ENCODE measurements at places on chromosomes 1 and 21.
A peak's percentile ranks its signal among the peaks of the same experiment; 100 is the strongest.

GRCh38 chr1:93751377-93752250 is 70.0 kb upstream of the BCAR3 start:
- DNase-seq, result no peak

DNA sequence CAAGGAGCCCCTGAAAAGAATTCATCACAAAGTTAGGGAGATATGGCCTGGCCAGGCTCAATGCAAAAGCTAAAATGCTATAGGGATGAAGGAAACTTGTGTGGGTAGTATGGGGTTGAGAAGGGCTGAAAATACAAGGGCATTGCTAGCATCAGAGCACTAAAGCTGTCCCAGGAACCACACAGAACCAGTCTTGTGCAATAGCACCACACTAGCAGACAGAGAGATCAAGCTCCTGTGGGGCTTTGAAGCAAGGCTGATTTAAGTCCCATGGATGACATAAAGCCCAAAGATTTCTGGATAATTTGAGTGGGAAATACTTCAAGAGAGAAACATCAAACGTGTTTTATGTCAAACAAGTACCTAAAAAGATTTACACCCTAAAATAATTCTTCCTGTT is 97.1 kb downstream of the VAV3 start:
- DNase-seq, result no peak

- DNase-seq, result no peak
Observed at GRCh38 chr1:174060090-174060489, 37.9 kb upstream of the RC3H1 start.

GRCh38 chr1:165871311-165872067 is 44.1 kb downstream of the UCK2 start:
- DNase-seq, result no peak

- DNase-seq, result no peak
Observed at GRCh38 chr1:187876775-187877174, 1048.0 kb downstream of the PLA2G4A start.

DNA sequence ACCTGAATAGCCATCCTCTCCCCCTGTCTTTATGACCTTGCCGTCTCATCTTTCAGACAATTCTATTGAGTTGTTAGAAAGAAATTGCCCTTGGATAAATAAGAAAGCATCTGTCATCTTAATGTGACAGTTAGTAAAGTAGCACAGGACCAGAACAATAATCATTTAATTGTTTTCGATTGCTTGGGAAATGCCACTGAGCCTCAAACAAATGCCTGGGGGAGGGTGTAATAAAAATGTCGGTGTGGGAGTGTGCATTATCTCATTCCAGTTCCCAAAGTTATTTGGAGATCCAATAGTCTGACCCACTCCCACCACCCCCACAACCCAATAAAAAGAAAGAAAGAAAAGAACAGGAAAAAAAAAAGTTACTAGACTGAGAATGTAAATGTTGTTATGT is 509.3 kb upstream of the LRRC7 start:
- DNase-seq, result no peak

DNA sequence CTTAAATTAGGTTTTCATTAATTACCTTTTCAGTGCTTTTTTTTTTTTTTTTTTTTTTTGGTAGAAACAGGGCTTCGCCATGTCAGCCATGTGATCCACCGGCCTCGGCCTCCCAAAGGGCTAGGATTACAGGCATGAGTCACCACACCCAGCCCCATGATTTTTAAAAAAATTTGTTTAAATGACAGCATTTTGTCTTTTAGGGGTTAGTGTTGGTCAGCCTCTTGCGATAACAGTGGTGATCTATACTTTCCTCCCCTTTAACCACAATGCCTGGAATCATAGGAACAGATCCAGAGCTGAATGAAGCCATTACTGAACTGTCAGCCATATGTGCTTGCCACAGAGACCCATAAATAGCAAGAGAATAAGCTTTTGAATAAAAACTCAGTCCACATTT is 73.9 kb downstream of the CACHD1 start:
- DNase-seq, result no peak

GRCh38 chr1:54986533-54986932 is 6.1 kb downstream of the TMEM61 start:
- no peak for DNase-seq

DNA sequence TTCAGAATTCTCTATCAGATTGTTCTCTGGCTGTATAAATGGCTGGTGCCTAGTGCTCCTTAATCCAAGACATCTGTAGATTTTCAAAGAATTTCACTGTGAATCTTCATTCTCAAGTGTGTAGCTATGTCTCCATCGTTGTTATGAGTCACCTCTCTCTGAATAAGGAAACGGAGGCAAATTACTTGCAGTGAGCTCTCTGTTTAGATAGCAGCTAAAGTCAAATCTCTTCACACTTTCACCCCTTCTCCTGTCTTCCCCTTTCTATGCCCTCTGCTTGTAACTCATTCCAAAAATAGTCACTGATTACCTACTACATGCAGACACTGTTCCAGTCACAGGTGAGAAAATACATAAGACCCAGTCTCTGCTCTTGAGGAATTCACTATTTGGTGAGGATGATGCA is 39.7 kb downstream of the CHML start:
- no peak for DNase-seq

GRCh38 chr1:201253411-201253810 is 29.9 kb upstream of the PKP1 start:
- DNase-seq, result no peak

GRCh38 chr1:199948587-199949280 is 78.8 kb upstream of the NR5A2 start:
- no peak for DNase-seq

- no peak for DNase-seq
Observed at GRCh38 chr1:210373628-210373877, 44.9 kb downstream of the HHAT start.

GRCh38 chr1:65830306-65830705 is 37.6 kb downstream of the PDE4B start:
- no peak for DNase-seq

GRCh38 chr1:2345297-2346075 is 45.9 kb downstream of the MORN1 start:
- DNase-seq, result no peak

DNA sequence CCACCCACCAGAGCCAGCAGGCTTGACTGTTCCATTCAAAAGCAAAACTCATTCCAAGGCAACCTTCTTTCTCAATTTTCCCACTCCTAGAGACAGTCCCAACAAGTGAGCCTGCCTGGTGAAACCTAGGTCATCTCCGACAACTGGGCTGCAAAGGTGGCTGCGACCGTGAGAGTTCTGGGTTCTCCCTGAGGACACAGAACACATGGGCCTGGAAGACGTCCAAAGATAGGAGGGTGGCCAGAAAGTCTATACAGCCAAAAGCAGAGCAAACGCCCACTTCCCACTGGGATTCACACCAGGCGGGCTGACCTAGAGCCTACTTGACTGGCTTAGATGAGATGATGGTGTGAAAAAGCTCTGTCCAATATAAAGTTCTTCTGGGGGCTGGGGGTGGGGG is 90.2 kb upstream of the GRIK3 start:
- no peak for DNase-seq

DNA sequence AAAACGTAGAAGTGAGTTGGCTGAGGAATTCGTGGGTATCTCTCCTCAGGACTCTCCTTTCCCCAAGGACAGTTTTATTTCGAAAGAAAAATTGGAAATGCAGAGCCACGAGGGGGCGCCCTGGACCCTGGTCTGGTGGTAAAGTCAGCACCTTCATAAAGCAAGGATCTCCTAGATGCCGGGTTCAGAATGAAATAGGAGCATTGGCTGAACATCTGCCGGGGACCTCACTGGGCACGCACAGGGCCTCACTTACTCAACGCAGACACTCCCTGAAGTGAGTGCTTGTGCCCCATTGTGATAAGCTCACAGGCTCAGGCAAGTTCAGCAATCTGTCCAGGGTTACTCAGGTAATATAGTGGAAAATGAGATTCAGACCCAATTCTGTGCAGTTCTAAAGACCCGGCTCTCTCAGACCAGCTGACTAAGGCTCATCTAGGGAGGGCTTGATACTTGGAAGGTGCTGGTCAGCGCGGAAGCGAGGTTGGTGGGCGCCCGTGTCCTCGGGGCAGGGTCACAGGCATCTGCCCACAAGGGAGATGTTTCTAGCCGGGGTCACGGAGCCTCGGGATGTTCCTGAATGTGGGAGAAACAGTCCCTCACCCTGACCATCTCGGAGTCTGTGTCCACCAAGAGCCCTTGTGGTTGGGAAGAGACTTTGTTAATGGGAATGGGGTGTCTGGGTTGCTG is 55.7 kb upstream of the ETV3 start:
- peak; percentile 63 for DNase-seq

DNA sequence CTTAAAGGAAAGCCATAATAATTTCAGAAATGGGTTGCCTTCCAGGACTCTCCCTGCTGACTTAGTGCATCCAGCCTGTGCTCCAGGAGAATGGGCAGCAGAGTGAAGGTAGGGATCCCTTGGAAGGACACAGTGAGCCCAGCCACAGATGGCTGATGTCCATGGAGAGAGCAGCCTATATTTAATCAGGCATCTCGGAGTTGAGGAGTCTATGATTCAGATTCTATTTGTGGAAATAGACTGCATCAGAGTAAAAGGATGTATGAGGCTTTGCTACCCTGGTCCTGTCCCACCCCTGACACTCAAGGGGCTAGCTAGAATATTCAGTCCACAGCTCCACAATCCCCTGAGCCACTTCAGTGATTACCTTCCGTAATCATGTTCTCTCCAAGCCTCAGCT is 43.8 kb upstream of the PBX1 start:
- no peak for DNase-seq

DNA sequence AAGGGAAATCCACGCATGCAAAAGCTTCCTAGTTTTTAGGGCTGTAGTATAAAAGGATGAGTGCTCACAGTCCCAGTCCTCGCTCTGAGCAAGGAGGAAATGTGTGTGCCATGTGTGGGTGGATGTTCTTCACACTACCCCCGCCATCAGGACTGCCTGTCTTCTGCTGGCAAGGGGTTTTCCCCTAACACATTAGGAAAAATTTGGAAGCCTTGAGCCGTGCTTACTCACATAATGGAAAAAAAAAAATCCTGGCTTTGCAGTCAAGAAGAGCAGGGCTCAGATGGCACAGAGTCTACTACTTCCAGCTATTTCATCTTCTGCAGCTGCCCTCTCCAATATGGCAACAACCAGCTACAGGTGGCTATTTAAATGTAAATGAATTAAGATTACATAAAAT is 363.1 kb downstream of the PLPP3 start:
- no peak for DNase-seq

GRCh38 chr21:38806942-38807284 is 1.2 kb downstream of the ETS2 start:
- DNase-seq, result no peak

GRCh38 chr21:33968080-33968994 is 52.7 kb upstream of the ATP5PO start:
- no peak for DNase-seq

GRCh38 chr1:85070972-85071492 is 22.7 kb upstream of the MCOLN3 start:
- DNase-seq, result no peak

DNA sequence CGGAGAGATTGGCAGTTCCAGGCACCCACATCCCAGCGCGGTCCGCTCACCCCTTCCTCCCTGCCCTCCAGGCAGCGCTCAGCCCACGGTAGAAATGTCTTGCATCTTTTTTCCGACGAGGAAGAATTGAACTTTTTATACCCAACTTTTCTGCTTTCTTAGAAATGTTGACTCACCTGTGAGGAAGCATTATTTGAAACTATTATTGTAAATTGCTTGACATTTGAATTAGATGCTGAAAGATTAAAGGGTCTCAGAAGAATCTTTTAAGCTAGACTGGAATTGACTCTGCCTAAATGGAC is 912 bp upstream of the SIPA1L2 start:
- DNase-seq, result no peak

GRCh38 chr21:36323032-36323431 is 3.0 kb downstream of the MORC3 start:
- DNase-seq, result no peak

DNA sequence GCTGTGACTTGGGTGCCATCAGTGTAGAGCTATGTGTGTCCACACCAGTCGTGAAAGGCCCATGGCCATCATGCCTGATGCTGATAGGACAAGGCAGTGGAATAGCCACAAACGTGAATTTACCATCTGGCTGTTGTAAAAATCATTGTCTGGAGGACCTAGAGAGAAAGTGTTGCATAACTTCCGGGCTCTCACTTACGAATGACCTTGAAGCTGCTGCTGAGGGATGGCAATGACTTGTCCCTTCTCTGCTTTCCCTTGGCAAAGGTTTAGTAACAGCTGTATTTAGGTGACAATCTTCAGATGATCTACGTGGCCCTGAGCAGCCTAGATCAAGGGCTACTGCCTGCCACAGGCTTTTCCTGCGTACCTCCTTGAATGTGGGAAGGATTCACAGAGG is 5.8 kb downstream of the ATP1B1 start:
- DNase-seq, result no peak

GRCh38 chr1:169853341-169853740 is 40.4 kb downstream of the SCYL3 start:
- no peak for DNase-seq

GRCh38 chr1:200258447-200259375 is 151.1 kb downstream of the ZNF281 start:
- DNase-seq, result no peak

- DNase-seq, result no peak
Observed at GRCh38 chr1:194309269-194309668, 1122.9 kb upstream of the B3GALT2 start.

DNA sequence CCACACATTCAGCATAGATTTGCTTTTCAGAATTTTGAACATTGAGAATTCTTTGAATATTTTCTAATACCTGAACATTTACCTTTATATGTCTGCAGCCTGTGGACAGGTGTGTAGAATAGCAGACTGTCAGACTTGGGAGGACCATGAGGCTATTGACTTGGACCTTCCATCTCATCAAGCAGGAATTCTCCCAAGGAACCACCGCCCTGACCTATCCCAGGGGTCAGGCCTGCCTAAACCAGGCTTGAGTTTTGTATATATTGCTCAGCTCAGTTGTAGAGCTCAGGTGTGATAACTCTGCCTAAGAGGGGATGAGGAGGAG is 53.2 kb downstream of the RUNX1 start:
- DNase-seq, result no peak

- no peak for DNase-seq
Observed at GRCh38 chr1:153831026-153831425, 55.8 kb downstream of the SLC27A3 start.

DNA sequence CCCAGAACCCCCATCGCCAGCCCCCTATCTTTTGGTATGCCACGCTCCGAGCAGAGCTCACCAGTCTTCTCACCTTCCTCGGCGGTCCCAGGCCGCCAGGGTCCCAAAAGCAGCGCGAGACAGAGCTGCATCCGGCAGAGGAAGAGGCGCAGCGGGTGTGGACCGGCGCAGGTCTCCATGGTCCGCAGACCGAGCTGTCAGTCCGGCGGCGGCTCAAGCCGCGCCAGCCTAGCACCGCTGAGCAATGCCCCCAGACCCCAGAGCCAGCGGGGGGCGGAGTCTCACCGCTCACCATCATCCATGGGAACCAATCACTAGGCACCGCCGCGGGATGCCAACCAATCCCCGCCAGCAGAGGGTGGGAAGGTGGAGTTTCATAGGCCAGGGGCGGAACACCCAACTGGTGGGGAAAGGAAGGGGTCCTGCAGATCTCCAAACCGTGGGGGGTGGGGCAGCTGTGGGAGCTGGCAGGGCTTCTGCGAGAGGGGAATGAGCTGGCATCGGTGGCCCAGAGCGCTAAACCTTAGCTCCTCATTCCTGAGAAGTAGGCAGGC is at the start of gene EPHA10:
Gene EPHA10 (minus strand): TSS at position 233 of the 554 bp plus-strand sequence. CDS start 54 bp downstream, at position 179.
- DNase-seq, result no peak

GRCh38 chr1:2358072-2358471 is 33.3 kb downstream of the MORN1 start:
- no peak for DNase-seq

- no peak for DNase-seq
Observed at GRCh38 chr1:216533776-216534175, 110.5 kb upstream of the USH2A start.

Data from smooth muscle cell of the brain vasculature (primary cell).